ENCODE measurements at places on chromosomes 2 and 18.

GRCh38 chr2:162072181-162072702 lies 1.8 kb downstream of the DPP4 start:
- DNase-seq, result peak; percentile 26

GRCh38 chr2:148122788-148123187 lies 101.9 kb downstream of the MBD5 start:
- DNase-seq, result no peak

- DNase-seq, result no peak
Measured at GRCh38 chr2:17136231-17136630, 382.0 kb downstream of the RAD51AP2 start.

DNA sequence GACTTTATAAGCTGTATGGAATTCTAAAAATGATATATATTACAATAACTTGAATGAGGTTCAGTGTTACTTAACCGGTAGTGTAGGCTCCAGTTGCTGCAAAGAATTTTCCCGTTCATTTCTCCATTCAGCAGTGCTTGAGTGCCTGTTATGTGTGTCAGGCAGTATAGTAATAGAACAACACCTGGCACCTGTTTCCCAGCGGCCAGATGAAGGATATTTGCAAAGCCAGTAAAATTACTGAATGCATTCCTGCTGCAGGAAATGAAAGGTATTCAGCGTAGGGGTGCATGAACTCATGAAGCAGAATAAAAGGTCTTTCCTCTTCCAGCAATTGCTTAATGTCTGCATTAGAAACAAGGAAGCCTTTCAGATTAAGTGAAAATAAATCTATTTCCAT lies 18.8 kb downstream of the YPEL5 start:
- DNase-seq, result no peak

GRCh38 chr2:53519918-53520841 lies 247.4 kb upstream of the CHAC2 start:
- no peak for DNase-seq

- DNase-seq, result no peak
Measured at GRCh38 chr2:73468376-73468775, 82.7 kb downstream of the ALMS1 start.

DNA sequence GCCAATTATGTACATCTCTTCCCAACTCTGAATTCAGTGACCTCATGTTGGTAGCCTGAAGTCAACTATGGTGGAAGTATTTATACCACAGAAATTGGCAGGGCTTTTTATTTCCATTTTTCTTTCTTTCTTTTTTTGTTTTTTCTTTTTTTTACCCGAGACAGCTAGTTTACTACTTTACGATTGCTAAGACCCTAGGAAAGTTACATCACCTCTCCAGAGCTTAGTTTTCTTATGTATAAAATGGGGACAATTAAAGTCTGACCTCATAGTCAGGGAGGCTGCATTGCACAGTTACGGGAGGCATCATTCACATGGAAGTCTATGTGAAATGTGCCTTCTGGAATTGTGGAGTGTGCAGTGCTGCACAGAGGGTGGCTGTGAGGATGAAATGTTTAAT lies 194.3 kb downstream of the MTX2 start:
- no peak for DNase-seq

- no peak for DNase-seq
Measured at GRCh38 chr18:54975598-54975997, 16.3 kb upstream of the CCDC68 start.

- DNase-seq, result no peak
Measured at GRCh38 chr2:156087875-156088274, 244.6 kb downstream of the NR4A2 start.

- DNase-seq, result no peak
Measured at GRCh38 chr2:166725927-166726924, 162.1 kb upstream of the XIRP2 start.

DNA sequence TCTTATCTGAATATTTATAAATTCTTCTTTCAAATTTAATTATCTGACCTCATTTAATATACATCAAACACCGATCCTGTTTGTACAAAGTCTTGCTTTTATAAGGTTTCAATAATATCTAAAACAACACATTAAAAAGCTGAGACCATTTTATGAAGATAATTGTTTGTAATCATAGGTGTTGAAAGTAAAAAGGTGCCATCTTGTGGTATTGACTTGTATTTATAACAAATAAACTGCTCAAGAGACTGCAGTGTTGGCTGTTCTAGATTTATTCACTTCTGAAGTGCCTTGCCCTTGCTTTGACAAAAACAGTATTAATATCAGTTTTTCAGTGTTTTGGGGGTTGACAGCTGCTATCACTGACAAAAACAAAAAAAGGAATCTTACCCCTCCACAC lies 286.8 kb upstream of the HNMT start:
- DNase-seq, result no peak

- peak; percentile 66 for DNase-seq
Measured at GRCh38 chr2:42810971-42811811, 18.8 kb upstream of the HAAO start.

- DNase-seq, result no peak
Measured at GRCh38 chr2:220575963-220576362, 948.5 kb downstream of the SLC4A3 start.

GRCh38 chr18:40469851-40470250 lies 1485.2 kb upstream of the PIK3C3 start:
- no peak for DNase-seq

- no peak for DNase-seq
Measured at GRCh38 chr2:67437114-67437513, 40.0 kb downstream of the ETAA1 start.

Data from endothelial cell of umbilical vein (primary cell).